ENCODE measurements at places on chromosomes 12 and 14.

DNA sequence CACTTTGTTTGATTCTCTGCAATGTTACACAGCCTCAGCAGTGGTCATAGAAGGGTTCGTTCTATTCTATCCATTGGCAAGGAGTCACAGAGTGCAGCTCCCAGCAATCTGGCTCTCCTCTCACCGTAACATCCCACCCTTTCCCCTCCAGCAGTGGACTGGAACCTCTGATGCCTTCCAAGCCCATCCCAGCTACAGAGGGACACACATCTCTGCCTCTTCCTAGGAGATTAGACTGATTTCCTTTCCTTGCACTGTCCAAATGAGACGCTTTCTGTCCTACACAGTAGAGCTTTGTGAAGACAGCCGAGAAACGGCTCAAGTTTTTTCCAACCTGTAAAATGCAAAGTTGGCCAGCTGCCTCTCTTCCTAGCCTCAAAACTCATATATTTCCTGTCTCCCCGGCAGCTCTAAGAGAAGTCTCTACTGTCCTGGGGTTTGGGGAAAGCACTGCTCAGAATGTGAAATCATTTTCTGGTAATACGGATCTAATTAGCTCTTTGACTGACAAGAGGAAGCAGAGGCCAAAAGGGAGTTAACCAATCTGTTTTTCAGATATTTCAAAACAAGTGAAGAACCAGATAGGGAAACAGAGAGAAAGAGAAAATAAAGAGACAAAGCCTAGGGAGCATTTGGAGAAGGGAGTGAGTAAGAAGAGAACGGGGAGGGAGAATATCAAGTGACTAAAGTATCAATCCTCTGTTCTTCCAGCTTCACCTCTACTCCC lies 516 bp downstream of the NINJ2 start:
- no peaks in the 10 kb centered on the region for H3K36me3 ChIP-seq
- H3K4me3 ChIP-seq, result no peak overlapping the region
- peak overlapping the region; percentile 76 for H3K27ac ChIP-seq
- H3K27me3 ChIP-seq, result no peaks in the 10 kb centered on the region
- peaks cover 48% of the 10 kb centered on the region for H3K4me1 ChIP-seq

DNA sequence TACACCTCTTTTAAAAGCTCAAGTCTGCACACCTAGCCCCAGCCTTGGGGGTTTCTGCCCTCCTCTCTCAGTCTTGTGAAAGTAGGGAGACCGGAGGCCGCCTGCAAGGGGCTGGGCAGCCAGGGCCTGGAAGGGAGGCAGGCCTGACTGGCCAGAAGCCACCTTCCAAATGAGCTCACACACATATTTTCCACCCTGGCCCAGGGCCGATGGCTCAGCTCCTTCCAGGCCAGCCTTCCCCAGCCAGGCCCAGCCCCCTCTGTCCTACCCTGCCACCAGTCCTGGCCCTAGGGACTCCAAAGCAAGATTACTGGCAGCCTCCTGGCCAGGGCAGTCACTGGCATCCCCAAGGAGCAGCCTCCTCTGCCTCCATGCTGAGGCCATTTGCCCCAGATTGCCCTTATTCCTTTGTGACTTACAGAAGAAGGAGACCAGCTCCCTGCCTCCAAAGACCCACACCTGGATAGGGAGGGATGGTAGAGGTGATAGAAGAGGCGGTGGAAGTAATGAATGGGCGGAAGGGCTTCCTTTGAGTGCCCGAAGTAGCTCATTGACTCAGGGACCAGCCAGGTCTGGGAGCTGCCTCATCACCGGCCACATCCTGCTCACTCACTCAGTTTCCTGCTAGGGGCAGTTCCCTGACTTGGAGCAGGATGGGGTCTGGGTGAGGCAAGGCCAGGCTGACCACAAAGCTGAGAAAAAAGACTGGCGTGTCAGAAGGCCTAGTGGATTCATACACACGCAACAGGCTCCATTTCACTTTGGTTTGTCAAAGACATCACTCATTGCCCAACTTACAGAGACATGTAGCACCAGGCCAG lies 14.8 kb downstream of the MMP14 start:
- peak; percentile 94 for DNase-seq
- peak overlapping the region; percentile 80 for H3K27ac ChIP-seq
- H3K27me3 ChIP-seq, result no peaks in the 10 kb centered on the region
- peaks cover 71% of the 10 kb centered on the region for H3K4me1 ChIP-seq
- H3K4me3 ChIP-seq, result no peak overlapping the region

- no peak for DNase-seq
- no peaks in the 10 kb centered on the region for H3K36me3 ChIP-seq
- H3K27me3 ChIP-seq, result peaks cover 18% of the 10 kb centered on the region
- H3K27ac ChIP-seq, result no peak overlapping the region
These were observed 54.4 kb upstream of the RIMBP2 start for GRCh38 chr12:130770413-130771028.

- no peaks in the 10 kb centered on the region for H3K27me3 ChIP-seq
- DNase-seq, result no peak
- no peak overlapping the region for H3K4me3 ChIP-seq
These were observed 225.2 kb downstream of the KTN1 start for GRCh38 chr14:55805250-55805649.

DNA sequence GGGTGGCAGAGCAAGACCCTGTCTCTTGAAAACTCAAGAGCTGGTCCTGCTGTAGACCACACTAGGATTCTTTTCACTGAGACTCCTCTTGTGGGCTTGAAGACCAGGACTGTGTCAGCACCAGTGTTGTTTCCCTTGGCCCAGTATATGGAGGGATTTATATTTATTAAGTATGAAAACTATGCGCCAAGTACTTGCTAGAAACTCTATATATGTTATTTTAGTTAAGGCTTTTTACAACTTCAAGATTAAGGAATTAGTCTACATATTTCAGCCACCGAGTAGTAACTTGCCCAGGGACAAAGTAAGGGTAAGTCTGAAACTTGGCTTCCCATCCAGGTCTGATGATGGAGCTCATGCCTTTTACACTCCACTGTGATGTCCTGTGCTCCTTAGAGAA lies 488.4 kb downstream of the PCNX1 start:
- no peak overlapping the region for H3K27ac ChIP-seq
- H3K27me3 ChIP-seq, result no peaks in the 10 kb centered on the region
- peaks cover 22% of the 10 kb centered on the region for H3K4me1 ChIP-seq
- H3K36me3 ChIP-seq, result no peaks in the 10 kb centered on the region

DNA sequence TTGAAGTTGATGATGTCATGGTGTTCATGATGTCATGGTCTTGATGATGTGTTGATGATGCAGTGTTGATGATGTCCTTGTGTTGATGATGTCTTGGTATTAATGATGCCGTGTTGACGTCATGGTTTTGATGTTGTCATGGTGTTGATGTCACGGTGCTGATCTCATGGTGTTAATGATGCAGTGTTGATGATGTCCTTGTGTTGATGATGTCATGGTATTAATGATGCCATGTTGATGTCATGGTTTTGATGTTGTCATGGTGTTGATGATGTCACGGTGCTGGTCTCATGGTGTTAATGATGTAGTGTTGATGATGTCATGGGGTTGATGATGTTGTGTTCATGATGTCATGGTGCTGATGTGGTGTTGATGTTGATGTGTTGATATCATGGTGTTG lies 48.0 kb upstream of the RIMBP2 start:
- DNase-seq, result no peak
- H3K4me3 ChIP-seq, result no peak overlapping the region
- no peaks in the 10 kb centered on the region for H3K36me3 ChIP-seq
- H3K4me1 ChIP-seq, result no peaks in the 10 kb centered on the region
- no peaks in the 10 kb centered on the region for H3K27me3 ChIP-seq
- no peak overlapping the region for H3K27ac ChIP-seq

- no peaks in the 10 kb centered on the region for H3K27me3 ChIP-seq
- peaks cover 6% of the 10 kb centered on the region for H3K4me1 ChIP-seq
- H3K4me3 ChIP-seq, result no peak overlapping the region
- H3K36me3 ChIP-seq, result no peaks in the 10 kb centered on the region
- H3K27ac ChIP-seq, result no peak overlapping the region
These were observed 9.9 kb downstream of the TBK1 start for GRCh38 chr12:64461634-64462414.

DNA sequence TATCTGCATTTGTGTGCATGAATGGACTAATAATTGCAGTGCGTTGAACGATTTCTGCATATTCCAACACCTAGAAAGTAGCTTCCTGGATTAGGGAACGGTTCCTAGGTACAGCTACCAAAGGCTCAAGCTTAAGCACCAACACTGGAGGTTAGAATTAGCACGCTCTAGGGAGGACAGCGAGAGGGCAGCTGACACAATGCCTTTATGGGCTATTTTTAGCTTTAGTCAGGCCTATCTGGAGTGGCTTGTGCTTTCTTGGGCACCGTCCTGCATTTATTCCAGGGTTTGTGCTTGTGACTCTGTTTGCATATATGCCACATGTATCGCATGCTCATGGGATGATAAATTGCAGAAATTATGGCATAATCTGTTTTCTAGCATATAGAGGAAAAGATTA lies 13.7 kb downstream of the ETV6 start:
- DNase-seq, result no peak
- H3K27ac ChIP-seq, result no peak overlapping the region

DNA sequence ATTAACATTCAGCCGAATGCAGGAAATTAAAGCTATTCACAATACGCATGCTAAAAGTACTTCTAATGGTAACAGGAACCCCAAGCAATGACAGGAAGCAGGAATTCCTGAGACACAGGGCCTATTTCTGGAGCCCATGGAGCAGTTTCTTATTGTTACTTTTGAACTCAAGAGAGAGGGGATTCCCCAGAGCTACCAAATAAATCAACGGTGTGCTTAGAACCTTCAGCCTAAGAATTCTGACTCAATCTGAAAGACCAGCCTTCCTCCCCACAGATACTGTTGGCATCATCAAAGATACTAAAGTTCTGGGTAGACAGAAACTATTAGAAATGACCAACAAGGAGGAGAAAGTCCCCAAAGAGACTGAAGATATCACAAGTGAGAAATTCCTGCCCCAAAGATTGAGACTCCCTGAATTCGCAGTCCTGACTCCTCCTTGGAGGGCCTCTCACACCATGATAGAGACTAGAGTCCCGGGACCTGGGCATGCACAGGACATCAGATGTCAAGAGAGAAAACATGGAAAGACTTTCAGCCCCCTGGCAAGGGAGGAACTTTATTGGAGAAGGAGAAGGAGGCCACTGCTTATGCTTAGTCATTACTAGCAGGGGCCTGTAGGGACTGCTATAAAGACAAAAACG lies 32.7 kb downstream of the RTRAF start:
- H3K36me3 ChIP-seq, result no peaks in the 10 kb centered on the region
- no peak for DNase-seq
- H3K27me3 ChIP-seq, result no peaks in the 10 kb centered on the region
- no peaks in the 10 kb centered on the region for H3K4me1 ChIP-seq

DNA sequence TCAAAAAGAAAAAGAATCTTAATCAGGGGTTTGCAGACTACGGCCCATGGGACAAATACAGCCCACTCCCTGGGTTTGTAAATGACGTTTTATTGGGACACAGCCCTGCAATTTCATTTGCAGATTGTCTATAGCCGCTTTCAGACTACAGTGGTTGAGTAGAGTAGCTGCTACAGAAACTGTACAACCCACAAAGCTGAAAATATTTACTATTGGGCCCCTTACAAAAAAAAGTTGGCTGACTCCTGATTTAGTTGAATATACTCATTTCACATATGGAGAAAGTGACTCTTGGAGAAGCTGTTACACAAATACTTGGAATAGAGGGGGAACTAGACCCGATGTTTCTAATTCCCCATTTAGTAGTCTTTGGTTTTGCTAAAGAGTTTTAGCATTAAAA lies 162.5 kb upstream of the NOS1 start:
- no peaks in the 10 kb centered on the region for H3K4me1 ChIP-seq
- no peaks in the 10 kb centered on the region for H3K36me3 ChIP-seq
- H3K27me3 ChIP-seq, result no peaks in the 10 kb centered on the region
- H3K27ac ChIP-seq, result no peak overlapping the region
- no peak overlapping the region for H3K4me3 ChIP-seq

DNA sequence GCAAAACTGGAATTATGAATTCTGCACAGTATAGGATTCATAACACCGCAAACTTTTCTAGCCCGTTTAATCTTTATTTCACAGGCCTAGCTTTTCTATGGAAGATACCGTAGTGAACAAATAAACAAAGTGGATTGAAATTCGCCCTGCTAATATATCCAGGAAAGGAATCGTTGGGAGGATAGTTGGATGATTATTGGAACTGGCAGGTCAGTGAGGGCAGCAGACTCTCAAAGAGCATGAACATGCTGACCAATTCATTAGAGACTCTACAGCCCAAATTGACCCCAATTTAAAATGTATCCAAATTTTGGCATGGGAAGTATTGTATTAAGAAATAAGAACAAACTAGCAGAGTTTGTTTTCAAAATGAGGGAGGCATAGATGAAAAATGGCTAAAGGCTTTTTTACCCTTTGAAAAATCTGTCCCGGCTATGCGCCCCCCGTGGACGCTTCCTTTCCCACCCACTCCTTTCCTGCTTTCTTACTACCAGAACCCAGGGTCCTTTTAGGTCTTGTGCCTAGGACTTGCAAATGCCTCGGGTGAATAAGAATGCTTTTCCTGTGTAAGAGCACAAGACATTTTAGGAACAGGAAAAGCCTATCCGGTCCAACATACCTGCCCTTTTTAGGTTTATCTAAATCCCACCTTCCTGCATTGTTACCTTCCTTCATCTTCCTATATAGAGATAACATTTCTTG lies 84.6 kb upstream of the PTPRB start:
- H3K4me3 ChIP-seq, result no peak overlapping the region
- DNase-seq, result no peak
- no peaks in the 10 kb centered on the region for H3K27me3 ChIP-seq
- H3K4me1 ChIP-seq, result peaks cover 6% of the 10 kb centered on the region
- peak overlapping the region; percentile 38 for H3K27ac ChIP-seq
- no peaks in the 10 kb centered on the region for H3K36me3 ChIP-seq

DNA sequence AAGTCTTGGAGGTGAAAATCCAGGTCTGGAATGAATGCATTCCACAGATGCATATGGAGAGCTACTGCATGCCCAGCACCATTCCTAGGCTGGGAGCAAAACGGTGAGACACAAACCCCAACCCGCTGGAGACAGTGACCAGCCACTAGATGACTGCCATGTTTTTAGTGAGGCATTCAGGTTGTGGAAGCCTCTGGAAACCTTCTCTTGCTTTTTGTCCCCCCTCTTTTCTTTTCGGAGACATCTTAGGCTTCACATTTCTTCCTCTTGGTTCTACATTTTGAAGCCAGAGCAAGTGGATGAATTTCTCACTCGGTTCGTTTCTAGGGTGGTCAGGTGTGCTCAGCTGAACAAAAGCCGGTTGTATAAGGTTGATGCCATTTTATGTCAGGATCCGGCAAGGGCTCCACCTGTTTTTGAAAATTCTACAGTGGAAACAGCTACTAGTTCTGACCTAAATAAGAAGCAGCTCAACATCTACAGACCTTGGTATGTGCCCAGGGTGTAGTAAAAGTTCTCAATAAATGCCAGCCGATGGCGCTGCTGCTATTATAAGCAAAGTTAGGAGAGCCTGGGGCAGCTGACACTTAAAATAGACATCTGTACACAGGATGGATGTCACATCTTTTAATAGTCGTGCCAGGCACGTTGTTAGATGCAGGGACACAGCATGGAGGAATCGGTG lies 1.8 kb upstream of the ZNF839 start:
- DNase-seq, result no peak
- no peaks in the 10 kb centered on the region for H3K27me3 ChIP-seq
- H3K27ac ChIP-seq, result peak overlapping the region; percentile 75
- H3K36me3 ChIP-seq, result no peaks in the 10 kb centered on the region
- peak overlapping the region; percentile 45 for H3K4me3 ChIP-seq
- peaks cover 50% of the 10 kb centered on the region for H3K4me1 ChIP-seq

Data from left lung (tissue), 14 donors.